ENCODE measurements at places on chromosomes 1 and 21.

GRCh38 chr1:198775606-198776005 lies 136.8 kb downstream of the PTPRC start:
- no peak for DNase-seq

GRCh38 chr1:203621559-203622262 lies 4.9 kb upstream of the ATP2B4 start:
- DNase-seq, result no peak

- no peak for DNase-seq
Measured at GRCh38 chr1:222454186-222454585, 93.7 kb downstream of the HHIPL2 start.

DNA sequence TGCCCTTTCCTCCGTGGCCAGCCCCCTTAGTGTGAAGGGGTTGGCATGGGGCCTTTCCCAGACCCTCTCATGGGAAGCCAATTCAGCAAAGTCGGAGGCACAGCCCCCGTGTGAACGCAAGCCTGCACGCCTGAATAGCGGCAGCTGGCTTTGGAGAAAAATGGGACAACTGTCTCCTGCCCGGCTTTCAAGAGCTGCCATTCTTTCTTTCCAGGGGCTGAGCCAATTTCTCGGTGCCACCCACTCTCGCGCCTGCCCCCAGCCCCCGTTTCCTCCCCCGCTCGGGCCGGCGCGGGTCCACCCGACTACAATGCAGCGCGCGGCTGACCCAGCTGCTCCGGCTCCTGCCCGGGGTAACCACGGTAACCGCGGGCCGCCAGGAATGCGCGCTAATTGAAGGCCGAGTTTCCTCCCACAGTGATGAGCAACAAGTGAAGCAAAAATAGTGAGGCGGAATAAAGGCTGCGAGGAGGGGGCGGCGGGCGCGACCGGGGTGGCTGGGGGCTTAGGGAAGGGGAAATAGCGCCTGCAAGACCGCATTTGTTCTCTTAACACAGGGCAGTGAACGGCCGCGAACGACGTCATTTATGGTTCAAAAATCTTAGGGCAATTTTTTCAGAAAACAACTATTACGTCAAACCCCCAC lies 27.8 kb downstream of the ILDR2 start:
- no peak for DNase-seq

GRCh38 chr1:48740621-48741020 lies 36.1 kb downstream of the BEND5 start:
- no peak for DNase-seq

DNA sequence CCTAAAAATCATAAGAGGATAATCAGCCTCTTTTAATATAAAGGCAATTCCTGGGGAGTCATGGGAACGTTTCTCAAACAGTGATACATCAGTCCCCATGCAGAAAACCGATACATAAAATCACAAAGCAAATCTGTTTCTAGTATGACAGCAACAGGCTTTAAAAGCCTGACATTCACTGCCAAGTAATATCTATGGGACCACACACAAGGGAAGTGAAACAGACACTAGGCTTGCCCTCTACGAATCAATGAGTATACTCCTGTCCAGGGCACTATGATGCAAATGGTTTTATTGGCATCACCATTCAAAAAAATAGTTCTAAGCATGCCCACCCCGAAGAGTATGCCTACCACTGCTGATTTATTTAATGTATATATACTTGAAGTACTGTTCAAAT lies 54.4 kb downstream of the TIAM1 start:
- DNase-seq, result no peak

DNA sequence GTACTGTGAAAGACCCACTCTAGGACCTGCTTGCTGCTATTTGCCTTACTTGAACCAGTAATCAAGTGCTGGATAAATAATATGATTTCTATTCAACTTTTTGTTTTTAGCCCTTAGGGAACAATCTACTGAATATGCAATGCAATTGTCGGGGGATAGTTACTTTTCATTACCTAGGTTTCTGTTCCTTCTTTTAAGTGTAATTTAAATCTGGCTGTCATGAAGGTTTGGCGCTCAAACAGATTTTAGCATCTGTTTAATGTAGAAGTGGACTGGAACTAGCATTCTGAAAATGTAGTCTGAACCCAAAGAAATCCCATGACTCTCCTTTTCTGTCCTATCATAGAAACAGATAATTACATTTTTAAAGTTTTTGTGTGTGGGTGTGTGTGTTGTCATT lies 4.8 kb downstream of the MGST3 start:
- DNase-seq, result no peak

DNA sequence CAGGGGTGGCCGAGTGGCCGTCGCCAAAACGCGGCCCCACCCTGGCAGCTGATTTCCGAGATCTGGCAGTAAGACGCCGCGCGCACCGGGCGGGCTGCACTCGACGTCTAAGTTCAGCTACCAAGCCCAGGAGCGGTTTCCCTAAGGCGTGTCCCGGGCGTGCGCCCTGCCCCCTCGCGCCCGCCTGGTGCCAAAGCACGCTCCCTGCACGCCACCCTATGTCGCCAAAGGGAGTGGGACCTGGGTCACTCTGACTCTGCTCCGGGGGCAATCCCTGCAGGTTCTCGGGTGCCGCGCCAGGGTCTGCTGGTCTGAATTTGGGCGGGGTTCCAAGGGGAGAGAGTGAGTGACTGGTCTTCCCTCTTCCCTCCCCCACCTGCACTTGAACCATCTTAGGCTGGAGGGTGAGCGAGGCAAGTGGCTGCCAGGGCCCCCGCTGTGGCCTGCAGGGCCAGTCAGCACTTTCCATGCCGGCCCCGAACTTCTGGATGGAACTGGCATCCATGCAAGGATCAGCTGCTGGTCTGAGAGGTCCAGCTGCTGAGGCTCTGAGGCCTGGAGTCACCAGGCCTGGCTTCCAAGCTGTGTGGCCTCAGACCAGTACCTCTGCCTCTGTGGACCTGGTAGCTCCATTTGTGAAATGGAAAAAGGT lies at the start of gene LRRC38:
LRRC38 (minus strand) TSS at position 109 of the 652 bp plus-strand sequence. CDS start 410 bp downstream, outside the sequence.
- no peak for DNase-seq

DNA sequence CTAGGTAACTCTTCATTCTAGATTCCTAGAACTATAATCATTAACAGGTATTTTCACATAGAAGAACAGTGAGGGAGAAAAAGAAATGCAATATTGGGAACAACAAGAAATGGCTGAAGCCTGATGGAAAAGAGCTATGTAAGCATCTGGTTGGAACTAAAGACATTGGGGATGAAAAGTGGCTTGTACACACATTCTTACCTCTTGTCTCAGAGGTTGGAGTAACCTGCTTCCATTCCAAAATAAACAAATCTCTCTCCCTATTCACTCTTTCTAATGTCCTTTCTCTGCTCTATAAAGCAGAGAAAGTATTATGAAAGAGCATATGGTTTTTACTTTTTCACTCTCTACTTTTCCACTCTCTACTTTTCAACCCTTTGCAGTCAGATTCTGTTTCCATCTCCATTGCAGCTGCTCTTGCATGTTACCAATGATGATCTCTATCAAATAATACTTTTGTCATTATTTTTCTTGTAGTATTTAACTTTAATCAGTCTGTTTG lies 37.5 kb downstream of the CMPK1 start:
- DNase-seq, result no peak

- peak; percentile 27 for DNase-seq
Measured at GRCh38 chr1:19597496-19598309, 46.4 kb upstream of the NBL1 start.

DNA sequence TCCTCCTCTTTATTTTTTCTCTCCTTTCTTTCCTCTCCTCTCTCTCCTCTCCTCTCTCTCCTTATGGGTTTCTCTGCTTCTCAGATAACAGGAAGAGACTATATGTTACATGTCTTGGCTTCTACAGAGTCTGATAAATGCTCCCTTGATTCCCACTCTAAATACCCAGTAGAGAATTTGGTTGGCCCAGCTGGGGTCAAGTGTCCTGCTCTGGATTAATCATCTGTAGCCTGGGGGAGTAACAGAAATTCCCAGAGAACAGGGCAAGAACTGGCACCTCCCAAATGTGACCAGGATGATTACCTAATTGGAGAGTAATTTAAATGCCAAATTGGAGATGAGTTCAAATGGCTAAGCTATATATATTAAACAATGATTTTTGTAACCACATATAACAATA lies 146.1 kb upstream of the LMO4 start:
- no peak for DNase-seq

DNA sequence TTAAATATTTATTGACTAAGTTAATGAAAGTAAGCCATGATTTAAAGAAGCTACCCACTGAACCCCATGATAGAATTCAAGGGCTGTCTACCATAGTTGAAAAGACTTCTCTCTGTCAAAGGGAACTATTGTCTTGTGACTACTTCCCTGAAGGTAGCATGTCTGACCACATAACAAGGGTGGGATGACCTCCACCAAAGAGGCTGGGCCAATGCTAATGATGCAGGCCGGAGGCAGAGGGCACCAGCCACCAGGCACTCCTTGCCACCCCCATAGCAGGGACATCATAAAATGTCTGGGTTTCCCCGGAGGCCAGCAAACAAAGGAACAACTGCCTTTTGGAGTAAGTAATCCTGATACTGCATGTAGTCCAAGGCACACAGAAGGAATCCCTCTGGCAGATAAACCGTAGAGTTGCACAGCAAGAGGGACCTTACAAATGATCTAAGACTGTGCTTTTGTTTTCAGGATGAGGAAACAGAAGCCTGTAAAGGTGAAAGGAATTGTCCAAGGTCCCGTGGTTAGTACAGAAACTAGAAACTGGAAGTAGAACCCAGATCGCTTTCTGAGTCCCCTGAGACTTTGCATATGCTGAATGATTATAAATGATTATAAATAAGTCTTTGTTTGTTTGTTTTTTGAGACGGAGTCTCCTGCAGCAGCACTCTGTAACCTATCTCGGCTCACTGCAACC lies 33.5 kb upstream of the ITPKB start:
- DNase-seq, result no peak

- no peak for DNase-seq
Measured at GRCh38 chr1:48532976-48533375, 61.0 kb upstream of the SPATA6 start.

DNA sequence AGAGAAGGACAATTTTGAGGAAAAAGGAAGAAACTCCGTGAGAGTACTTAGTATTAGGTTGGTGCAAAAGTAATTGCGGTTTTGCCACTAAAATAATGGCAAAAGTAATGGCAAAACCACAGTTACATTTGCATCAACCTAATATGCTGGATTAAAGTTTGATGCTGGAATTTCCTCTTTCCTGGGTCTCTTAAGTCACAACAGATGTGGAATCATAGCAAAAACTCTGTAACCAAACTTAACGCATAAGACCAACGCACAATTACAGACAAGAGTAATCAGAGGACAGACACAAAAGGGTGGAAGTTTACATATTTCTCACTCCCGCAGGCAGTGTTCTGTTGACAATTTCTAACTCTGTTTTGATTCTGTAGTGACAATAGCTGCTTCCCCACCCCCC lies 182.4 kb downstream of the BACH1 start:
- no peak for DNase-seq

DNA sequence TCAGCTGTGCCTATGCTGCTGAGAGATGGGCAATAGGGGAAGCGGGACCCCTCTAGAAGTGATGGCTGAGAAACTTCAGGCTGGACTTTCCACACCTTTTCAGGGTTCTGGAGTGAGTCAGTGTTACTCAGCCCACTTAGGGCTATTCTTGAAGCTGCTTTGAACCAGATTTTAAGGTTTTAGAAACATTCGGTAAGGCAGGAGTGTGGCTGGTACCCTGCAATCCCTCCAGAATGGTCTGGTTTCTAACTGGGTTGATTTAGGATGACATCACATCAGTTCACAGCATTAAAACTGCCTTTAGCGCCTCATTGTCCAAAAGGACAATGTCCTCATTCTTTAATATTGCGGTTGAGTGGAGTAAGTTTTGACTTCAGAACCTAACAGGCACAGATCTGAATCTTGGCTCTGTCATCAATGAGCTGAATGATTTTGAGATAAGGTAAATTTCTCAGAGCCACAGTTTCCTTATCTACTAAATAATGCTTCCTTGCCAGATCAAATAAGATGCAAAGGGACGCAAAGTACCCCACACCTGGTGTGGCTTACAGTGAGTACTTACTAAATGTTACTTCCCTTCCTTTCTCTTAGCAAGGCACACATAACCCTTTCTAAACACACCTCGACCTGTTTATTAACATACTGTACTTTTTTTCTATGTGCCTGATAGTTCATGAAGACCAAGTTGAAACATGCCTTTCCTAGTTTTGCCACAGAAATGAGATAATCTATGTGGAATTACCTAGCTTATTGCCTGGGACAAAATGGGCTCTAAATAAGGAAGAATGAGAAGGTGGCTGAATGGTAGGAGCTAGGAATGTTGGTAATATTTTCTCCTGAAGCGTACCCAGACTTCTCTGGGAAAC lies 209.8 kb downstream of the ROR1 start:
- DNase-seq, result no peak

- DNase-seq, result no peak
Measured at GRCh38 chr1:224761245-224761644, 145.1 kb downstream of the CNIH3 start.

DNA sequence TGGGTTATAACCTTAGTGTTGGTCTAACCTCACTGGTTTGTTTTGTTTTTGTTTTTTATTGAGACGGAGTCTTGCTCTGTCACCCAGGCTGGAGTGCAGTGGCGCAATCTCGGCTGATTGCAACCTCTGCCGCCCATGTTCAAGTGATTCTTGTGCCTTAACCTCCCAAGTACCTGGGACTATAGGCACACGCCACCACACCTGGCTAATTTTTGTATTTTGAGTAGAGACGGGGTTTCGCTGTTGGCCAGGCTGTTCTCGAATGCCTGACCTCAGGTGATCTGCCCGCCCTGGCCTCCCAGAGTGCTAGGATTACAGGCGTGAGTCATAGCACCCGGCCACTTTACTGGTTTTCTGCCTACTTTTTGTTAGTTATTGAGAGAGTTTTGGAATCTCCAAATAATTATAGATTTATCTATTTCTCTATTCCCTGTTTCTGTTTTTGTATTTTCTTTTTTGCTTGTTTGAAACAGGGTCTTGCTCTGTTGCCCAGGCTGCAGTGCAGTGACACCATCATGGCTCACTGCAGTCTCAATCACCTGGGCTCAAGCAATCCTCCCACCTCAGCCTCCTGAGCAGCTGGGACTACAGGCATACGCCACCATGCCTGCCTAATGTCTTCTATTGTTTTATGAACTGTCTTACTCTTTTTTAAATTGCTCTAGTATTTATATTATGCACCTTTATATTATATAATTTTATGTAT lies 21.4 kb downstream of the SMG7 start:
- no peak for DNase-seq

GRCh38 chr21:46038341-46038829 lies 56.8 kb downstream of the COL6A1 start:
- no peak for DNase-seq

GRCh38 chr1:116405241-116406135 lies 32.4 kb downstream of the ATP1A1 start:
- DNase-seq, result no peak

- no peak for DNase-seq
Measured at GRCh38 chr1:62746086-62746808, 37.7 kb upstream of the ATG4C start.

GRCh38 chr1:38827318-38827717 lies 32.3 kb downstream of the RRAGC start:
- no peak for DNase-seq

GRCh38 chr21:32192291-32193097 lies 86.4 kb downstream of the MIS18A start:
- no peak for DNase-seq

DNA sequence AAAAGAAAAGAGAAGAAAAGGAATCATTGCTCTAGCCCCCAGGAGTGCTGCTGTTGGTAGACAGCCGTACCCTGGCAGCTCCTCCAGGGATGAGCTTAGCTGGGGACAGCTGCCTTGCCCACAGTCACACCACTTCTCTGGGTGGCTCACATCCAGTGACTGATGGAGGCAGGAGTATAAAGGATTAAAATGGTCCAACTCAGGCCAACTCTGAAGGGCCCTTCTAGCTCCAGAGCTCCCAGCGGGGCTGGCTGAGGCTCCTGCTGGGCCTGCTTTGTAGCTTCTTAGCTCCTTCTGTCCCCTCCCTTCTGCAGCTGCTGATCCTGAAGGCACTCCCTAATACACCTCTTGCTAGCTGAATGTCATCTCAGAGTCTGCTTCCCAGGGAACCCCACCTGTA lies 4.4 kb downstream of the CITED4 start:
- no peak for DNase-seq

Measured in stimulated activated CD4-positive, alpha-beta T cell treated with anti-CD3 and anti-CD28 coated beads, Interleukin-1b, Interleukin-23, amount 100 ng/mL, for 1 hour (primary cell).